ENCODE measurements at places on chromosomes 7 and 10.

GRCh38 chr10:74650613-74651012 is 175.8 kb upstream of the KAT6B start:
- no peak for DNase-seq

DNA sequence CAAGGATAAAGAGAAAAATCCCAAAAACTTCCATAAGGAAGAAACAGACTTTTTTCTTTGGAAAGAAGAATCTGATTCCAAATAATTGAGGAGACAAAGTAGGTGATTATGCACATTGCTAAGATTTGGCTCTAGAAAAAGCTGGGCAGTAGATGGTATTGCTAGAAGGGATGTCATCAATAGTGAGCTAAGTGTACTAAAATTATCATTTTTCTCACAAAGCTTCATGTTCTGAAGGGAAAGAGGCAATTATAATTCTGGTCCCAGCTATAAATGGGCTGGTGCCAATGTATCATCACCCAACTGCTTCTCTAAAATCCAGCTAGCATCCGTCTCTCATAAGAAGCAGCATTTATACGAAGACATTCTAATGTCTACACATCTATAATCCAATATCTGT is 23.9 kb downstream of the STEAP1 start:
- DNase-seq = no peak

GRCh38 chr10:60827791-60828488 is 49.7 kb downstream of the CDK1 start:
- DNase-seq = no peak

GRCh38 chr10:133132473-133133291 is 27.3 kb upstream of the KNDC1 start:
- DNase-seq = peak; percentile 6

DNA sequence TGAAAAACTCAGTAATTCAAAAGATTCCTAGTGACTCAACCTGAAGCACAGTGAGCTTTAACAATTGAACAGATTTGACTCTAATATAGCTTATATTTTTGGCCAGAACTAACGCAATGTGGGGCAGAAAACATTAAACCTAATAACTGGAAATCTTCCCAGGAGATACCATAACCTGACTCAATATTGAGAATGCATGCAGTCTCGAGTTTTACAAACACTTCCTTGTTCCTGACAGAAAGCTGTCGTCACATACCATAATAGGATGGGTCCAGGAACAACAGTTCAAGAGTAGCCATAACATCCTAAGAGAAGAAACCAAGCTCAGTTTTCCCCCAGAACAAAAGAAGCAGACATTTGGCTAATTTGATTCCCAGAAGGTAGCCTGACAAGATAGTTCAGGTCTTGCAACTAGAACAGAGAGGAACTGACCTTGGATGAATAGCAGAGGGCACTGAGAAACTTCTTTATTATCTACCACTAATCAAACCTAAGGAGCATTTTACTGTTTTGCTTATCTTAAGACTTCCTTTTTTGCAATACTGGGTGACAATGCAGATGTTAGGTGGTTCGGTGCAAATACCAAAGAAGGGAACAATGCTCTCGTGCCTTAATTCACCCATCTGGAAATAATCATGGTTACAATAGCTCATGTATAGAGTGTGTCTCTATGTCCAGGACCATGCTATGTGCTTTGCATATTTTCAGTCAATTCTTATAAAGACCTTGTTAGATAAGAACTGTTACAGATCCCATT is 38.6 kb upstream of the ACSL5 start:
- no peak for DNase-seq

- peak; percentile 14 for DNase-seq
Observed at GRCh38 chr7:149081914-149082313, 8.6 kb downstream of the ZNF786 start.

DNA sequence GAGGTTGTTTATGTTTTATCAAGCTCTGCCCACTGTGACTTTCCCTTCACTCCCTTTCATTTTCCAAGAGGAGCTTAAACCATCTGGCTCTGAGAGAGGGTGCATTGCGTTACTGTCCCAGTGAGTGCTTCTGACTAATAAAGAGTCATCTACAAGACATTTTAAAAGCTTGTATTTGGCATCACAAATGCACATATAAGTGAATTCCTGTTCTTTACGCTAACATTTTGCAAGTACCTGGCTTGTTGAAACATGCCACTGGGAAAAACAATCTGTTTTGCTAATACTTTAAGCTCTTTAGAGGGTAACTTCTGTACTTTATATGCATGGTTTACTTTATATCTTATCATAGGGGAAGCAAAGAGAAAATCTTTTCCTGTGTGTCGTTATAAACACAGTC is 534.6 kb upstream of the POM121L12 start:
- peak; percentile 63 for DNase-seq

- DNase-seq = no peak
Observed at GRCh38 chr7:40279991-40280390, 145.2 kb downstream of the SUGCT start.

DNA sequence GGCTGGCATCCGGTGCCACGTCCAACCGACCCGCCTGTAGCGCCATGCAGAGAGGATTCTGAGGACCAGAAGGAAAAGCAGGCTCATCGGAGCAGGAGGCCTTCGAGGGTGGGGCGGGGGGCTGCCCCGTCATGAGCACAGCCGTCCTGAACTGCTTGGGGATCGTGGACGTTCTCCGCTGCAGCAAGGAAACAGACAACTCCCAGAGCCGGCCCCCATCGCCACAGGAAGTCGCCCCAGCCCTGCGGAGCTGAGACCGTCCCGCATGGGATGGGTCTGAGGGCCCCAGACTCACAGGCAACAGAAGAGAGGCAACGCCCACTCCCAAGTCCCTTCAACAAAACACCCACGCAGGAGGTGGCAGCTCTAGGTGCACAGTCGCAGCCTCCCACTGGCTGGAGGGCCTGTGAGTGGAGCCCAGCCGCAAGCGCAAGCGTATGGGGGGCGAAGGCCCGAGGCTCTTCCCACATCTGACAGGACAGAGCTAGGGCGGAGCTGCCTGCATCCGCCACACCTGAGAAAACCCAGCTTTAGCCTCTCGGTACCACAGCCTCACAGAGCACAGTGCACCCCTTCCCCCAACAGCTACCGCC is 64.7 kb upstream of the TNRC18 start:
- no peak for DNase-seq

- no peak for DNase-seq
Observed at GRCh38 chr7:103810112-103810744, 179.2 kb downstream of the RELN start.

- DNase-seq = peak; percentile 25
Observed at GRCh38 chr7:137091396-137091795, 222.9 kb downstream of the CHRM2 start.

DNA sequence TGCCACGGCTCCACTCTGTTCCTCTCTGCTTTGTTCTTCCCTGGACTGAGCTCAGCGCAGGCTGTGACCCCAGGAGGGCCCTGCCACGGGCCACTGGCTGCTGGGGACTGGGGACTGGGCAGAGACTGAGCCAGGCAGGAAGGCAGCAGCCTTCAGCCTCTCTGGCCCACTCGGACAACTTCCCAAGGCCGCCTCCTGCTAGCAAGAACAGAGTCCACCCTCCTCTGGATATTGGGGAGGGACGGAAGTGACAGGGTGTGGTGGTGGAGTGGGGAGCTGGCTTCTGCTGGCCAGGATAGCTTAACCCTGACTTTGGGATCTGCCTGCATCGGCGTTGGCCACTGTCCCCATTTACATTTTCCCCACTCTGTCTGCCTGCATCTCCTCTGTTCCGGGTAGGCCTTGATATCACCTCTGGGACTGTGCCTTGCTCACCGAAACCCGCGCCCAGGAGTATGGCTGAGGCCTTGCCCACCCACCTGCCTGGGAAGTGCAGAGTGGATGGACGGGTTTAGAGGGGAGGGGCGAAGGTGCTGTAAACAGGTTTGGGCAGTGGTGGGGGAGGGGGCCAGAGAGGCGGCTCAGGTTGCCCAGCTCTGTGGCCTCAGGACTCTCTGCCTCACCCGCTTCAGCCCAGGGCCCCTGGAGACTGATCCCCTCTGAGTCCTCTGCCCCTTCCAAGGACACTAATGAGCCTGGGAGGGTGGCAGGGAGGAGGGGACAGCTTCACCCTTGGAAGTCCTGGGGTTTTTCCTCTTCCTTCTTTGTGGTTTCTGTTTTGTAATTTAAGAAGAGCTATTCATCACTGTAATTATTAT is 1.2 kb downstream of the CLDN4 start:
- no peak for DNase-seq

GRCh38 chr7:132551886-132552285 is 24.4 kb downstream of the PLXNA4 start:
- DNase-seq = peak; percentile 53

- DNase-seq = no peak
Observed at GRCh38 chr7:98394377-98394836, 6.5 kb downstream of the BAIAP2L1 start.

DNA sequence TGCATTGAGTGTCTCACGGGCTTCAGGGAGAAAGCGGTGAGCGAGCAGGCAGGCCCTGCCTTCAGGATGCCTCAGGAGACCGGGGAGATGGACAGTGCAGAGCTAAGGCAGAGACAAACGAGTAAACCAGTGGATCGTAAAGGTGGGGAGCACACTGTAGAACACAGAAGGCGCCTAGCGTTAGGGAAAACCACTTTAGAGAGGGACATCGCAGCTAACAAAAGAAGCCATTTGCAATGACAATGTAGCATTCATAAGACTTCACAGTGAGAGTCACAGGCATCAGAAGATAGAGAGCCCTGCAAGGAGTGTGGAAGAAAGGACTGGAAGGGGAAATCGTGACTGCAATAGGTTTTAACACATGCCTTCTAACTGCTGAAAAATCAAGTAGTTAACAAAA is 54.9 kb upstream of the TMEM273 start:
- no peak for DNase-seq

- no peak for DNase-seq
Observed at GRCh38 chr7:12431886-12432556, 28.4 kb upstream of the VWDE start.

GRCh38 chr7:87036985-87037384 is 22.5 kb downstream of the ELAPOR2 start:
- no peak for DNase-seq
